Fibroblast of lung (primary cell): ENCODE measurements at places on chromosomes 16 and 17. TPM values are rescaled to one million over a fixed set of nuclear protein-coding genes. Genes with fewer than 3 reads are reported as not detected.

Gene C17orf107
- 1.8 and 2.3 TPM in 2 replicates for total RNA-seq

Gene EVPL
- not detected in 2 replicates for total RNA-seq

Gene MT4
- not detected in 2 replicates for total RNA-seq

Gene C16orf96
- total RNA-seq = under 0.01 TPM in 2 replicates

Gene HID1
- total RNA-seq = under 0.01 and 0.17 TPM in 2 replicates

Gene TBC1D3E
- total RNA-seq = not detected in 2 replicates

Gene SOX8
- total RNA-seq = under 0.01 TPM in 1 of 2 replicates, not detected in the other

Gene SAP30BP
- total RNA-seq = 40.6 and 43.9 TPM in 2 replicates

Gene ECI1
- 35.8 and 40.3 TPM in 2 replicates for total RNA-seq

Gene TSPOAP1
- 4.0 and 4.9 TPM in 2 replicates for total RNA-seq

Gene P2RX5
- total RNA-seq = 0.99 and 1.0 TPM in 2 replicates

Gene ZNF598
- 10.8 and 18.8 TPM in 2 replicates for total RNA-seq

Gene KRT34
- total RNA-seq = under 0.01 TPM in 1 of 2 replicates, not detected in the other

Gene OMG
- total RNA-seq = 26.8 and 57.0 TPM in 2 replicates

Gene NOMO2
- total RNA-seq = 88.9 and 186 TPM in 2 replicates

Gene CSF3
- not detected in 2 replicates for total RNA-seq

Gene MAP2K4
- total RNA-seq = 23.6 and 25.4 TPM in 2 replicates

Gene COX6A2
- total RNA-seq = not detected in 2 replicates

Gene YBX2
- under 0.01 TPM in 1 of 2 replicates, not detected in the other for total RNA-seq

Gene RAB40C
- total RNA-seq = 9.8 and 11.6 TPM in 2 replicates

Gene CPD
- total RNA-seq = 192 and 220 TPM in 2 replicates

Gene CES3
- 0.77 and 1.3 TPM in 2 replicates for total RNA-seq

Gene TMC7
- 0.51 and 1.5 TPM in 2 replicates for total RNA-seq
